OCI-M1 (cell line): ENCODE measurements at places on chromosomes 4 and X.

- DNase-seq: no peak
Measured at GRCh38 chr4:149684516-149684915, 131.1 kb downstream of the IQCM start.

DNA sequence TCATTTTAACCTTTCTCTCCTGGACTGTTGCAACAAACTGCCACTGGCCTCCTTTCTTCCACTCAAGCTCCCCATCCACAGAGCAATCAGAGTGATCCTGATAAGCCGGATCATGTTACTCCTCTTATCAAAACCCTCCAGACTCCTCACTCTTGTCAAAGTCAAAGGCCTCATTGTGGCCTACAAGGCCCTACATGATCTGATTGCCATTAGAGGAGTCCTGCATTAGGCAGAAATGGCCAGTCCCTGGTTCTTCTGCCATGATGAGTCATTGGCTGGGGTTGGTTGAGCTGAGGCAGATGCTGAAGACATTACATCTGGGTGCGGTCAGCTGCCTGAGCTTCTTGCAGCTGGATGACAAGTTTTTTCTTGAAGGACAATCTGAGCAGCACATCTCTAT lies 32.7 kb upstream of the CASK start:
- DNase-seq: peak; percentile 92

DNA sequence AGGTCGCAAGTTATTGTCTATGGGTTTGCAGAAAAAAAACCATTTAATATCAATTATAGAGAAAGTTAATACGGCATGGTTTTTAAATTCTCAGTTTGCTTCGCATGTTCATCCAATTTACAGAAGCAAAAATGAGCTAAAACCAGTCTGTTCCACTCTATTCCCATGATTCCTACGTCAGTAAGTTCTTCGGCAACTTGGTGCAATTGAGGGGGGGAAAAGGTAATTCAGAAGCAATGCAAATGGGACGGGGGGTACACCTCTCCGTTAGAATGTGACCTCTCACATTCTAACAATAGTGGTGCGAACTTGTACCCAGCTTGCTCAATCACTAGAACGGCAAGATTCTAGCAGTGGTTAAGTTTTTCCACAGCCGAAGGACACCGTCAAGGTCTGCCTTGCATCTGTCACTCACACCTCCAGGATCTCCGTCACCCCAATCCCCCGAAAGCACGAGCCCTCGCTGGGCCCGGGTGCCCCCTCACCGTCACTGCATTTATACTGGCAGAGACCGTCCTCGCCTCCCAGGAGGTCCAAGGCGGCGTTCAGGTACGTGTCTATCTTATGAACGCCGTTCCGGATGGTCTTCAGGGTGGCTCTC lies 653 bp downstream of the PLA2G12A start:
- peak; percentile 67 for DNase-seq

DNA sequence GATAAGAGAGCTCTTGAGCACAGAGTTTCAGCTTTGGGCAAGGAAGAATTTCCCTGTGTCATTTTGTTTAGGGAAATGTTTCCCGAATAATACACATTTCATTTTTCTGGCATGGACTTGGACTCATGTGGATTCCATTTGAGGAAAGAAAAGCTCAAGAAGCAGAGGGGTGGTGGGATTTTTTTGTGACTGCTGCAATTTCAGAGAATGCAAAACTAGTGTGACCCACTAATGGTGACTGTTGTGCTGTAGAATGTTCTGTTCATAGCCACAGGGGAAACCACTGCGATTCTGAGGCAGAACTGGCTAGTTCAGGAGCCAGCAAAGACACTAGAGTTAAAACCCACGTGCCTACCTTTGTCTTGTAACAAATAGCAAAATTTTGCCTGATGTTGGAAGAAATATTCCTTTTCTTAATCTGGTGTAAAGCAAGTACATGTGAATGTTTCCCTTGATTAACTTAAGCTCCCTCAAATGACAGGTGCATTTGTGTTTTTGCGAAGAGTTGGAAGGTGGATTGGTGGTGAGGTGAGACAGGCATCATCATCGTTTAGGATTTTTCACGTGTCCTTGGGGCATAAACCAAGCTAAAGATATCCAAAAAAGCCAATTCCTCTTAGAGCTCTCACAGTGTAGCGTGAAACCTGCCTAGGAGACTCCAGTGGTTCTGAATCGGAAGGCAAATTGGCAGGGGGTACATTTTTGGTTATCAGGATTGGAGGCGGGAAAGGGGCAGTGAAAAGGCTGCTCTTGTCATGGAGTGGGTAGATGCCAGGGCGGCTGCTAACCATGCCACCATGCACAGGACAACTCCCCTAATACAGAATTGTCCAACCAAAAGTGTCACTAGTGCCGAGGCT lies 38.0 kb upstream of the FAM9C start:
- DNase-seq: no peak
